ENCODE measurements at places on chromosomes 5 and 9.
A peak's percentile ranks its signal among the peaks of the same experiment; 100 is the strongest.

DNA sequence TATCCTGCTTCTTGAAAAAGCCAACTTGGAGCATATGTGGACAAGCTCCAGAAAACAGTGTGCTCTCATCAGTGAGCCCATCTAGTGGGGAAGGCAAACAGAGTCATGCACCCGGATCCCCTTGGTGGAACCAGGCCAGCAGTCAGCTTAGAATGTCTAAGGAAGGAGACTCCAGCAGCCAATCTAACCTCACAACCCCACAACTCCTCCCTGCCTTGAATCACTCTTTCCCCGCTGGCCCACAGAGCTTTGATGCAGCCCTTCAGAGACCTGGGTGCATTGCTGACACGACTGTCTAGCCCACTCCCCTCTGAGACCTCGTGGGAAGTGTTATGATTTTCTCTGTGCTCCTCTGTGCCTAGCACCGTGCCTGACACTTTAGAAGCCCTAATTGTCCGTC is 623.7 kb downstream of the BNC2 start:
- no peak for DNase-seq

DNA sequence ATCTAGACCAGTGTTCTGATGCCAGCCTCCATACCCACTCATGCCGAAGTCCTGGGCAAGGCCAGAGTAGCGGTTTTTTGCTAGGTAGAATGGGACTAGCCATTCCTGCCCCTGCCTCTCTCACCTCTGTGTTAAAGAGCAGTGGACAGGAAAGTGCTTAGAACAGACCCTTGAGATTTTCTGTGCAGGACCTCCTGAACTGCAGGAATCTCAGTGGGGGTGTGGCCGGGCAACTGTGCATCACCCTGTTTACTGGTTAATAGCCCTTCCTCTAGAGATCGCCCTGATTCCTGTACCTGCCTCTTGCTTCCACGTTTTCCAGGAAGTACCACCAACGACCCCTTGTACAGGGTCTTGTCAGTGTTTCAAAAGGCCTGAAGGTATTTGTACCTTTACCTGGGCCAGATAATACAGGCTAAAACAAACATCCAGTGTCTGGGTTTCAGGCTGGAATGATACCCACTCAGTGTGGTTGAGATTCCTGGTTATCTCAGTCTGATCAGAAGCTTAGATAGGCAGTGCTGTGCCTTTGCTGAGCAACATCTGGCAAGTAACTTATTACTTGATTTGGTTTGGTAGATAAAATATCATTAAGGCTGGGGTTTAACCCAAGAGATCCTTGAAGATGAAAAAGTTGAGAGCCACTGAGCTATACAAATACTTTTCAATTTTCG is 65.9 kb downstream of the RGS3 start:
- DNase-seq, result no peak

GRCh38 chr9:38282756-38283155 is 109.7 kb upstream of the ALDH1B1 start:
- DNase-seq, result no peak

GRCh38 chr9:69121155-69122081 is 52.7 kb upstream of the TJP2 start:
- no peak for DNase-seq

DNA sequence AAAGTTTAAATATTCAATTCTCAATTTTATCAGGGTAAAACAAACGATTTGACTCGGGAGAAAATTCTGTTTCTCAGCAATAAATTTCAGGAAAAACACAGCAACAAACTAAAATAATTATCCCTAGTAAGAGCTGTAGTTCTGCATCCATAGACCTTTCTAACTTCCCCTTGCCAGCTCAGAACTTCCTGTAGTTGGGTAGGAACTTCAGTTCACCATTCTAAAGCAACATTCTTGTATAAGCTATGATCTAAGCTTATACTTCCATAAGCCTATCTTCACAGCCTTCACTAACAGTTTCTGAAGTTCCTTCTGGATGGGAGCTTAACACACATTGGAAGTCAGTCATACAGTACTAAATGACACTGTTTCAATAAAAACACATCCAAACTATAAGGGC is 96.6 kb downstream of the UBAP2 start:
- DNase-seq, result no peak

GRCh38 chr9:7293091-7293490 is 506.5 kb downstream of the DMAC1 start:
- DNase-seq, result no peak

GRCh38 chr9:89873801-89874200 is 269.0 kb downstream of the GADD45G start:
- DNase-seq, result no peak

- no peak for DNase-seq
Measured at GRCh38 chr9:33348998-33349397, 53.4 kb downstream of the AQP7 start.

DNA sequence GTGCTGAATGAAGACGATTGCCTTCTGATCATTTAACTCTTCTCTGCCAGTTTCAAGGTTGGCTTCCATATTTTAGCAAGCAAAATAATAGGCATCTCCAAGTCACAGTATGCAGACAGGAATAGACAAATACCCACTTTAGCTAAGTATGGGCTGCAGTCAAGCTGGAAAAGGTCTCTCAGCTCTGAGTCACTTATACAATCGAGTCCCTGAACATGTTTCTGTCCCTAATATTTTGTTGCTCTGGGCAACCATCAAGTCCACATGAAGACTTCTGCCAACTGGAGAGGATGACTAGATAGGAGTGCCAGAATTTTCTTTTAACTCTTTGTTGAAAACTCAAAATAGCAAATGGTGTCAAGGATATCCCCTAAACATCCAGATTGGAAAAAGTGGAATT is 575.3 kb downstream of the RAB3C start:
- DNase-seq, result no peak

DNA sequence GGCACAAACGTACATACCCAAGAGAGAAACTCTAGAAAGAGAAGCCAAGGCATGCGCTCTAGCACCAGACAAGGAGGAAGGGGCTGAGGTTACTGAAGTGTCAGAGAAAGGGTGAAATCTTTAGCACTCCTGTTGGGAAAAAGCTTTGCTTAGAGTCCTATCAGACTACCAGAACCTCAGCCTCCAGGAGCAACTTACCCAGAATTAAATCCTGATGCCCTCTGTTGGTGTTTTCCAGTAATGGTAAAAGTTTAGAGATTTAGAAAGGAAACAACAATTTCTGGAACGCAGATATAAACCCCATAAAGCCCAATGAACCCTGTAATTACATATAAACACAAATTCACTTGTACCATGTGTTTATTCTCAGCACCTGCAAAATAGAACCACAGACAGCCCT is 33.2 kb upstream of the ASTN2 start:
- peak; percentile 38 for DNase-seq

GRCh38 chr9:36102742-36103495 is 33.6 kb upstream of the GLIPR2 start:
- peak; percentile 15 for DNase-seq

DNA sequence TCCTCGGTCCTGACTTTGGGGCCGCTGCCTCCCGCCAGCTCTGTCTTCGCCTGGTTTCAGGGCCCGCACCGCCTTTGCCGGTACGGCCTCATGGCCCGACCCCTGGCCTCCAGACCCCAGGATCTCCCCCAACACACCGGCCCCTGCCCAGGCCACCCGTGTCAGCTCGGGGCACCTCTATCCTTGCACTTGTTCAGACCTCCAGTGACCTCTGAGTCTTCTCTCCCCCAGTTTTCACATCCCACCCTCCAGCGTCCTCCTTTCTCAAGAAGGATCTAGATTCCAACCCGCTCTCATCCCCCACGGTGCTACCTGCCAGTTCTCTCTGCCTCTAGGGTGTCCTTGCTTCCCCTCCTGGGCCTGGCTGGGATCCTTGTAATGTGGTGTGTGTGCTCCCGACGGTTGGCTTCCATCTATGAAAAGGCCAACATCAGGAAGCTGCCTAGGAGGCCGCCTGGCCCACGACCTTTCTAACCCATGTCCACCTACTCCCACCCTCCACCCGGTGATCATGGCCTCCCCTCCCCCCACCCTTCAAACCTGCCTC is 61.1 kb downstream of the SPATA31C2 start:
- no peak for DNase-seq

GRCh38 chr9:37983381-37984067 is 79.6 kb upstream of the SLC25A51 start:
- no peak for DNase-seq

- no peak for DNase-seq
Measured at GRCh38 chr9:105299190-105299854, 54.9 kb downstream of the SLC44A1 start.

DNA sequence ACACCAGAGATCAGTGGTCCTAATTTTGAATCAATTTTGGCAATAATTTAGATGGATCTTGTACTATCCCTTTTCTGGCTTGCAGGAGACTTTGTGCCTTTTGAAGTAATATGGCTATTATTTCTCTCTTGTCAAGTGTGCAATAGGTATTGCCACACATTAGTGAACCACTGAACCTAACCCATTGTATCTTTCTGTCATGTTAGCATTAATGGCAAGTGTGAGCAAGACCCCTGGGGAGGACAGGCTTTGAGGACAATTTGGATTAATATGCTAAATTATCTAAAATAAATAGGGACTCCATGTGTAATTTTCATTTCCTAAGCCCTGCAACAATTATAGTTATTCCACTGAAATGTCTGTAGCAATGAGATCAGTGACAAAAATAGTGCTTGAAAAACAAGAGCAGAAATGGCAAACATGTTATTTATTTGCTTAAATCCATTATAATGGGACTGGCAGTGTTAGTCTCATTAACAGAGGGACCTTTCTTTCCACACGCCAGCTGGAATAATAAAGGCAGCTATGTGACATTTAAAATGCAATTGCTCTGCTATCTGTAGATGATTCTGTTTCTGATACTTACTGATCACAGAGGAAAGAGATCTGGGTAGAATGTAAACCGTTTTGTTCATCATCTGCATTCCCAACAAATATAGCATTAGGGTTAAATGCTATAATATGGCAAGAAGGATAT is 753.3 kb upstream of the ZNF608 start:
- no peak for DNase-seq

DNA sequence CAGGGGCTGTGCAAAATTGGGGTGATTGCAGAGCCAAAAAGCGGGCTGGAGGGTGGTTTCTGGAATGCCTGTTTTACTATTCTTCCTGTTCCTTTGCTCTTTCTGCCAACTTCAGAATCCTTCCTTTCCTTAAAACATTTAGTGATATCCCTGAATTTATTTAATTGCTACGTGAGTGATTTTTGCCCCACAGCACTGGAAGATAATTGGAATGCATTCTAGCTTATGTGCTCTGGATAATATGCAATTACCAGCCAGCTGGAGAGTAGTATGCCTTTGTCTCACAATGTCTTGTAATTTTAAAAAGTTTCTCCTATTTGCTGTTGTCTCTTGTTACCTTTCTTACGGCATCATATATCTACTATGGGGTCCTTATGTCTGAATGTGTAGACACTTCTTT is 115.8 kb downstream of the SMARCA2 start:
- no peak for DNase-seq

- DNase-seq, result no peak
Measured at GRCh38 chr5:90613918-90614504, 55.4 kb downstream of the ADGRV1 start.

DNA sequence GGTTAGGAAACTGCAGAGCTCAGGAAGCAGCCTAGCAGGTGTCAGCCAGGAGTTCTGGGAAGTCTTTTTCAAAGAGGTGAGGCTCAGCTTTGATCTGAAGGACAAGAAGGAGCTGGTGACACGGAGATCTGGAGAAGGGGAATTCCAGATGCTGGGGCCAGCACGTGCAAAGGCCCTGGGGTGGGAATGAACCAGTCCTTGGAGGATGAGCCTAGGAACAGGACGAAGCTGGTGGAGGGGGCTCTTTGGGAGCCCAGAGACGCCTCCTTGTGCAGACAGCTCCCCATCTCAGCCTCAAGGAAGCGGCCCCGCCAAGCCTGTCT is 15.2 kb upstream of the RNU6ATAC start:
- DNase-seq, result no peak

- DNase-seq, result no peak
Measured at GRCh38 chr9:137380171-137380570, 42.8 kb downstream of the EXD3 start.

DNA sequence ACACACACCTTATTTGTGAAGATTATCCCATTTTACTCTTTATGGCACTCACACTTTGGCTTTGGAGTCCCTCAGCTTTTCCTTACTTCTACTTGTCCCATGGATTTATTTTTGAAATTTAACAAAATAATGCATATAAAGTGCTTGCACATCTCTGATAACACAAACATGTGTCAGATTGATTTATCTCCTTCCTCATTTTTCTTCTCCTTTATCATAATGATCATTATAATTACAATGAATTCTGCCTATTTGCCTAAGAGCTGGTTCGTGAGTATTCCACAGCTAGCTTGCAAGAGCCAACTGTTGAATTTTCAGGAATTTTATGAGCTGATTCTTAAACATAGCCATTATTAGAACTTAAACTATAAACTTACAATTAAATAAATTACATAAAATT is 347.7 kb downstream of the CHSY3 start:
- no peak for DNase-seq

GRCh38 chr9:98191671-98192502 is 550 bp downstream of the CORO2A start:
- DNase-seq, result peak; percentile 43

GRCh38 chr5:92002721-92003274 is 619.7 kb upstream of the ARRDC3 start:
- DNase-seq, result no peak

DNA sequence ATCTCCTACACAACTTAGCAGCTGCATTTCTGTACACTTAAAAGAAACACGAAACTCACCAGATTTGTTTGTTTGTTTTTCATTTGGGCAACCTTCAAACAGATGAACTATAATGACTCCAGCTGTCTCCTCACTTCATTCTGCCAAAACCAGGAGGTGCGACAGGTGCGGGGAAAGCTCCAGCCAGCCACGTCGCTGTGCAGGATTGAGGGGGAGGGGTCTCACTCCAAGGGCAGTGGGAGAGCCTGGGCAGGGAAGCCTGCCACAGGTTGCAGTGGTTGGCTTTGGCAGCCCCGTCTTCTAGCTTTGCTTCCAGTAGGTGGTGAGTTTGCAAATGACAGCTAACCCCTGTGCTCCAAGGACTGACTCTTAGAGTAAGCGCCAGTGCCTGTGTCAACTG is 215.8 kb downstream of the CEMIP2 start:
- peak; percentile 29 for DNase-seq

GRCh38 chr9:97737429-97737828 is 40.3 kb upstream of the XPA start:
- DNase-seq, result peak; percentile 62

GRCh38 chr5:94693043-94693822 is 74.8 kb downstream of the SLF1 start:
- peak; percentile 54 for DNase-seq

DNA sequence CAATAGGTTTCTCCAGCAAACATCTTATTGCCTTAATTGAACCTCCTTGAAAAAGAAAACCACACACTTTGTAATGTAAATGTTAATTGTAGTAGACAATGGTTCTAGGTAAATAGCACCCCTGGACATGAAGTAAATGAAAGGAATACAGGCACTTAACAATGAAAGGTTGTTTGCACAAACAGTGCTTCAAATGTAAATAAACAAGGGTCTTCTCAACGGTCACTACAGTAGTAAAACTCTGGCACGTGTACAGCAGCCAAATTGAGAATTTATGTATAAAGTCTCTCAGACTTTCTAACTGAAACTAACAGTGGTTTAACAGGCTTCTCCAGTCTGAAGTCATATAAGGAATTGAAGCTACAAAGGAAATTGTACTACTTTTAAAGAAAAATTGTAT is 218.3 kb downstream of the MEF2C start:
- no peak for DNase-seq

Measured in NCI-H524 (cell line).